ENCODE measurements at places on chromosomes 16 and 17.
A peak's percentile ranks its signal among the peaks of the same experiment; 100 is the strongest.

DNA sequence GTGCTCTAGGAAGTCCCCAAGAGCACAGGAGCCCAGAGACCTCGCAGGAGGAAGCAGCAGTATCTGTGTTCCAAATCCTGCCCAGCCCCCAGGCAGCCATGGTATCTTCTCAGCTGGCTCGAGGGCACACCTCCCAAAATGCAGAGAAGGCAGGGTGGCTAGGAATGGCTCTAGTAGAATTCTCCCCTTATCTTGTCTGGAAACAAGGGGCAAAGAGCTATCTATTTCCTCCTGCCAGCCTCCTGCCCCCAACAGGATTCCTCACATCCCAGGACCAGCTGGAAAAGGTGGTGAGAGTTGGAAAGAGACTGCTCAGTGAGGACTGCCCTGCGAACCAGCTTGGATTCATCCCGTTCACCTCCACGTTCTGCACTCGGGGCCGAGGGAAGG, 8.6 kb upstream of the TSPOAP1 start:
- peak; percentile 71 for DNase-seq

GRCh38 chr16:70437017-70437581, 1.8 kb downstream of the ST3GAL2 start:
- DNase-seq: no peak

GRCh38 chr16:29806099-29806579, at the start of gene MAZ:
TSS of gene MAZ (plus strand) at chr16:29806529. CDS start at chr16:29806702, 173 bp downstream.
- peak; percentile 82 for DNase-seq

GRCh38 chr16:81493755-81494433, 49.3 kb downstream of the CMIP start:
- peak; percentile 42 for DNase-seq

- peak; percentile 27 for DNase-seq
These were observed 29.5 kb downstream of the KAT7 start for GRCh38 chr17:49817993-49818392.

DNA sequence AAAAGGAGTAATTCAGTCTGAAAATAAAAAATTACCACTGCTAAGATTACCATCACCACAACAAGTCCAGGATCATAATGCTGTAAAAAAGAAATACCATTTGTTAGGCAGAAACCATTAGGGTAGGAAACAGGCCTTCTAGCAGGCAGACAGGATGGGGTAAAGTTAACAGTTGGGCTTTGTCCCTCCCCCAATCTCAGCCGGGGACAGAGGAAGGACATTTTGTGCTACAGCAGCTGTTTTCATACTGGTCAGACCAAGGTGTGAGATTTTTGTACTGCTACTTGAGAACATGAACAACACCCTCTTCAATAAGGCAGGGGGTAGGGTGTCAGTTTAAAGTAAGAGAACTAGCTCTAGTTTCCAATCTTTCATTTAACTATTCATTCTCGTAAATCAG, 49.2 kb upstream of the ITGA2B start:
- DNase-seq: no peak

DNA sequence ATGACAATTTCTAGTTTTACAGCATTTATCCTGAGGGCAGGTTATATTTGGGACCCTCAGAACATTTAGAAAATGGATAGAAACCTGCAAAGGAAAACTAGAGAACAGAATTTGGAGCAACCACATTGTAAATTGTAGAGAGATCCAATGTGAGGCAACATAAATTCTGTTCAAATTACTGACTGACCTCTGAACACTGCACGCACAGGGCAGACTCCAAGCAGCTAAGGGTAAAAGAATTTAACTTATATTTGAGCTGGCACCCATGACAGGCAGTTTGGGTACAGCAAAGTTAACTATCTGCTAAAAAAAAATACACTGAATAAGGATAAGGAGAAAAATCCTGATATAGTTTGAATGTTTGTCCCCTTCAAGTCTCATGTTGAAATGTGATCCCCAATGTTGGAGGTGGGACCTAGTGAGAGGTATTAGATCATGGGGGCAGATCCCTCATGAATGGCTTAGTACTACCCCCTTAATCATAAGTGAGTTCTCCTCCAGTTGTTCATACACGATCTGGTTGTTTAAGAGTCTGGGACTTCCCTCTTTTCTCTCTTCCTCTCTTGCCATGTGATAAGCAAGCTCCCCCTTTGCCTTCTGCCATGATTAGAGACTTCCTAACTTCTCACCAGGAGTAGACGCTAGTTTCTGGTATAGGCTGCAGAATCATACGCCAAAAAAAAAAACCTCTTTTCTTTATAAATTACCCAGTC, 75.7 kb downstream of the FBXL20 start:
- no peak for DNase-seq
